ENCODE measurements at places on chromosomes 16 and 17.

- DNase-seq, result no peak
Observed at GRCh38 chr17:7587420-7588151, 2.3 kb downstream of the SOX15 start.

DNA sequence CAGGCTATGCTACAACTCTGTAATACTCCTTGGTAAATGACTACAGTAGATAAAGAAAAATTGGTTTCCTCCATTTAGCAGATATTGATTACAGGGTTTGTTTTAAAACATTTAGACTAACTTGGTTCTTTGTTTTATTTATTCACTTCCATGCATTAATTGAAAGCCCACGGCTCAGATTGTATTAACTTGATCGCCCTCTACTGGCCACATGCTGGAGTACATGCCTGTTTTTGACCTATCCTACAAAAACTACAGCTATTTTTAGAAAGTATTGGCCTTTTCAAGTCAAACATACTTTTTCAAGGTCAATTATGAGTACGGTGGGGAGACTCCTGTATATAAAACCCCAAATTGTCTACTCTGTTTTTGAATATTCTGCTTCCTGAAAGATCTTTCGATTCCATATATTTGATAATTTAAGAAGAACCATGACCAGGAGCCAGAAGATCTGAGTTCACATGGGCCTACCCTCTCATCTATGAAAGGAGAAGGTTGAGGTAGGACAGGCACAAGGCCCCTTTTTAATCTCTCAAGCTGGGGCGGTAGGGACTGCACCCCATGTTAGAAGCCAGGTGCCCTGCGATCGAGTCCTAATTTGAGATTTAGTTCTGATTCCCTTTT, 51.8 kb downstream of the CA10 start:
- peak; percentile 36 for DNase-seq

DNA sequence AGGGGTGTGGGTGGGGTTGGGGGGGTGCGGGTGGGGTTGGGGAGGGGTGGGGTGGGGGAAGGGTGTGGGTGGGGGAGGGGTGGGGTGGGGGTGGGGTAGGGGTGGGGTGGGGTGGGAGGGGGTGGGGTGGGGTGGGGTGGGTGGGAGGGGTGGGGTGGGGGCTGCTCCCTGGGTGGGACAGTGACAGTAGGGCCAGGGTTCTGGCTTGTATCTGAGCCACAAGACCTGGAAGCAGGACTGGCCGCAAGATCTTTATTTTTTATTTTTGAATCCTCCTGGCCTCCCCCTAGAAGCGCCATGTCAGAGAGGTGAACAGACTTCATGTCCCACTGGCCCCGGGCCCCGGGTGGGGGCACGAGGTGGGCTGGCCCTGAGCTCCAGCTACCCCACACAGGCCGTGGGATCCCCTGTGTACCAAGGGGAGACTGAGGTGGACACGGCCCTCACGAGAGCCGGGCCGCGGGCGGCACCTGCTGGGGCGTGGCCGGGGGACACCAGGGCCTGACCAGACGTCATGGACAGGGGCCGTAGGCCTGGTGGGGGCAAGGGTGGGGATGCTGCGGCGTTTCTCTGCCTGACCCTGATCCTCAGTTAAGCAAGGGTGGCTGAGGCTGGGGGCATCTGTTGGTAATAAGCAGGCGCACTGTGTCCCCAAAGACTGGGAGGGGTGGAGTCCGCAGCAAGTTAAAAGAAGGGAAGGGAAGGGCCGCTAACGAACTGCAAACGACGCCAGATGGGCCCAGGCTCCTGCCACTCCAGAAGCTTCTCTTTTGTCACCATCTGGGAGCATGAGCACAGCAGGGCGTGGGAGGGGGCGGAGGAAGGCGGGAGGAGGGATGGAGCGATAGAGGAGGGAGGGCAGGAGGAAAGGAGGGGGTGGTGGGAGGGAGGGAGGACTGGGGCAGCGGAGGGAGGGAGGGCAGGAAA, 22.3 kb upstream of the PABPN1L start:
- DNase-seq, result no peak

- DNase-seq, result no peak
Observed at GRCh38 chr17:14355556-14355955, 54.7 kb downstream of the HS3ST3B1 start.

GRCh38 chr16:5865236-5865635, 767.6 kb upstream of the EEF2KMT start:
- no peak for DNase-seq

- no peak for DNase-seq
Observed at GRCh38 chr17:18027280-18027679, 11.7 kb downstream of the ATPAF2 start.

Measured in CD4-positive, alpha-beta T cell treated with Interleukin-2 at 100 ng/mL for 4 hours (primary cell).